Activated T-helper 1 cell treated with anti-CD3 and anti-CD28 coated beads, Interleukin-2, amount 50 U/mL, for 16 hours (primary cell): ENCODE measurements at places on chromosomes 2 and 18.
A peak's percentile ranks its signal among the peaks of the same experiment; 100 is the strongest.

- no peak for DNase-seq
These were observed 115.7 kb downstream of the VIT start for GRCh38 chr2:36812196-36812595.

- DNase-seq = peak; percentile 45
These were observed 36.2 kb downstream of the CHST10 start for GRCh38 chr2:100381240-100381639.

DNA sequence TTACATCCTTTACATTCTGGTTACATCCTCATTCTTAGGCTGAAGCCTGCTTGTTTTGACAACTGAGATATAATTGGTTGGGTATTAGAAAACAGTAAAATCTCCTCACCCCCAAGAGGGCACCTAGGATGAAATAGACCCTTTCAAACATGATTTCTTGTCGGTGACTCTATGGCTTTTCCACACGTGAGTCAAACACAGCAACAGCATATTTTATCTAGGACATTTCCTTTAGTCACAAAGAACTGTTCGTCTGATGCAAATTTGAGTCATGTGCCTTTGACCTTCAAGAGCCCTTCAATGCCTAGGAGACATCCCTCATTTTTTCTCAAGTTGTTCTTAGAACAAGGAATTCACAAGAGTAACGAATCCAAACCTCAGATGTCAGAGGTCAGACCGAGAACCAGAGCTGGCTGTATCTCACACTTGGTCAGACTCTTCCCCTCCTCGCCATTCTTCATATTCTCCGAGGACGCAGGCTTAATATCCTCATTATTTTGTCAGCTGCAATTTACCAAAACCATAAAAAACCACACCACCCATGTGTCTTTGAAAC lies 60.5 kb upstream of the ALKAL2 start:
- DNase-seq = no peak

DNA sequence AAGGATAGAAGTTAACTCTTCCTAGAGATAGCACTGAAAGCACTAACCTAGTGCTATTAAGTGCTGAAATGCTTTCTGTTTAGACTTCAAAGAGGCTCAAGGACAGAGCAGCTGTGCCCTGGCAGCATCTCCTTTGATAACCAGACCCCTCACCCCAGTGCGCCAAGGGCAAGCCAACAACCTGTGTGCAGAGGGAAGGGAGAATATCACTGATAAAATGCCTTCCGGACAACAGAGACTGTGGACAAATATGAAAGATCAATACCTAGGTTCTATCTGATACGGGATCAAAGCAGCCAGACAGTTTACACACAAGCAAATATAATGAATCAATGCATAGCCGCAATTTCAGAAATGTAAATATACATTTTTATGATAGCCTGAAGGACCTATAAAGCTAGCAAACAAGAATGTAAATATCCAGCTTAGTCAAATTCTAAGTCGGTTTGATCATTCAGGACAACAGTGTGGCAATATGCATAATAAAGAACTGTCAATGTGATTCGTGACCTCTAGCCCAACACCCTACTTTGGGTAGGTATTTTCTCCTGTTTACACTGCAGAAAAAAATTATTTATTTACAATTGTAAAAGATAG lies 91.8 kb upstream of the RFX8 start:
- no peak for DNase-seq
